ENCODE measurements at places on chromosomes 6 and 20.

DNA sequence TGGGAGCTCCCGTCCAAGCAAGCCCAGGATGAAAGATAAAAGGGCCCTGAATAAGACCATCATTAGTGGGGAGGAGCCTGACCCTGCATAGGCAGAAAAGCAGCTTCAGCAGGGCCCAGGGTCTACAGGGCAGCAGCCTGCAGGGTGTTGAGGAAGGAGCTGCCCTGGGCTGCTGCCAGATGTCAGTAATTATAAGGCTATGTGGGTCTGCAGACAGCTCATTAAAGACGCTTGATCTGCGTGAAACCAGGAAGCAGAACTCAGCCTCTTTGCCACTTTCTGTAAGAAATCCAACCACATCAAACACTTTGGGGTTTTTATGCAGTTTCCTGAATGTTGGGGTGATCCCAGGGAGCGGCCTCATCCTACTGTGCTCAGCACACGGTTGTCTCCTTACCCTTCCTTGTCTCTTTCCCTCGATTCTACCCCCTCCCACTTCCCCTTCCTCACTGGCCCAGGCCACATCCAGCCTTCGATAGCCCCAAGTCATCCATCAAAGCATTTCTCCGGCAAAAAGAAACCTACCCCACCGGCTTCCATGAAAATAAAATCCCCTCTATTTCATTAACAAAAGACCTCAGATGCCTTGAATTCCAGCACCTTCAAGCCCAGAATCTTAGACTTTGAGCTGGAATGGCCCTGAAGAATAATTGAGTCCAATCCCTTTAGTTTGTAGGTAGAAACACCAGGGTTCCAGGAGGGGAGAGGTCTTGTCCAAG is 1.0 kb upstream of the TGM6 start:
- DNase-seq: no peak

DNA sequence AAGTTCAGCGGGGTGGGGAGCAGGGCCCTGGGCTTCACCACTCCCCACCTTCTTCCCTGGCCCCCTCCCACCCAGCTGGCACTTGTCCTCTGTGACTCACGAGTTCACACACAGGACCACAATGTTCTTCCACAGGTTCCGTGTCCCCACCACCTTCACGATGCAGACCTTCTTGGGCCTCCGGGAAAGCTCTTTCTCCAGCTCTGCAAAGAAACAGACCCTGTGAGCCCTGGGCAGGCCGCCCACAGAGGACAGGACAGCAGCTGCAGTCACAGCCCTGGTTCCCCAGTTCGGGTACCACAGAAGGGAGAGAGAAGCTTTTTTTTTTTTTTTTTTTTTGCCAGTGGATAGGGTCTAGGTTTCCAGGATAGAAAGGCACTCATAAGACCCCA is 30.9 kb downstream of the PSMG4 start:
- DNase-seq: no peak

GRCh38 chr6:146090474-146090873 is 61.6 kb downstream of the GRM1 start:
- no peak for DNase-seq

GRCh38 chr6:168490757-168491156 is 49.8 kb downstream of the SMOC2 start:
- no peak for DNase-seq
